CD14-positive monocyte (primary cell): ENCODE measurements at places on chromosomes 5 and 9. TPM values are rescaled to one million over a fixed set of nuclear protein-coding genes. Genes with fewer than 3 reads are reported as not detected.

DNA sequence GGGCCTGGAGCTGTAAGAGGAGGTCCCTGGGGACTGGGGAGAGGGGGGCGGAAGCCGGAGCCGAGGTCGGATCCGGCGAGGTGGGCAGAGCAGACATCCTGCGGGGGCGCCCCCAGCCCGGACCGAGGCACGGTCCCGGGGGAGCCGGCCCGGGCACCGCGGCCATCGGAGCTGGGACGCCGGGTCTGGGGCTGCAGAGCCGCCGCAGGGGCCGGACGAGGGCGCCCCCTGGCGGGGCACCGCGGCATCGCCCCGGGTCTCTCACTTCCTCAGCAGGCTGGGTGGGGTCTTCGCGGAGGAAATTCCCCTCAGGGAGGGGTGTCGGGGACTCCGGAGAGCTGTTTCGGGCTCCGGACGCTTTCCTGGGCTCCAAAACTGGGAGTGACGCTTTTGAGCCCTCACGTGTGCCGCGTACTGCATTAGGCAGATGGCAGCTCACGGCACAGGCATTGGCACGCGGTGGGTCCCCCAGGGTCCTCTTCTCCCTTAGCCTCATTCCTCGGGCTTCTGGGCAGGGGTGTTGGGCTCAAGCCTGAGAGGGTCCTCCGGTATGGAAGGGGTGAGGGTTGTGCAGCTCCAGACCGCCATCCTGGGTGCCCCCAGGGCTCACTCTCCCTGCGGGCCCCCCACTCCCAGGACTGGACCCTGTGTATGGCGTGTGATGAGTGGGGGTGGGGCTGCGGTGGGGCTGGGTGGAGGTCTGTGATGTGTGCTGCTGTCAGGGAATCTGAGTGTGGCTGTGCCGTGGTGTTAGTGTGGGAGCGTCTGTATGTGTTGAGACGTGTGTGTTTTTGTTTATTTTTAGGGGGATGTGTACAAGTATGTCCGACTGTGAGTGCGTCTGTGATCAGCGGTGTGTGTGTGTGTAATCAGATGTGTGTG is 29.6 kb downstream of the LHX2 start:
- H3K27ac ChIP-seq, result no peak overlapping the region
- peaks cover 20% of the 10 kb centered on the region for H3K4me1 ChIP-seq
- no peak overlapping the region for H3K4me3 ChIP-seq
- peaks cover 35% of the 10 kb centered on the region for H3K27me3 ChIP-seq
- DNase-seq, result peak; percentile 58

DNA sequence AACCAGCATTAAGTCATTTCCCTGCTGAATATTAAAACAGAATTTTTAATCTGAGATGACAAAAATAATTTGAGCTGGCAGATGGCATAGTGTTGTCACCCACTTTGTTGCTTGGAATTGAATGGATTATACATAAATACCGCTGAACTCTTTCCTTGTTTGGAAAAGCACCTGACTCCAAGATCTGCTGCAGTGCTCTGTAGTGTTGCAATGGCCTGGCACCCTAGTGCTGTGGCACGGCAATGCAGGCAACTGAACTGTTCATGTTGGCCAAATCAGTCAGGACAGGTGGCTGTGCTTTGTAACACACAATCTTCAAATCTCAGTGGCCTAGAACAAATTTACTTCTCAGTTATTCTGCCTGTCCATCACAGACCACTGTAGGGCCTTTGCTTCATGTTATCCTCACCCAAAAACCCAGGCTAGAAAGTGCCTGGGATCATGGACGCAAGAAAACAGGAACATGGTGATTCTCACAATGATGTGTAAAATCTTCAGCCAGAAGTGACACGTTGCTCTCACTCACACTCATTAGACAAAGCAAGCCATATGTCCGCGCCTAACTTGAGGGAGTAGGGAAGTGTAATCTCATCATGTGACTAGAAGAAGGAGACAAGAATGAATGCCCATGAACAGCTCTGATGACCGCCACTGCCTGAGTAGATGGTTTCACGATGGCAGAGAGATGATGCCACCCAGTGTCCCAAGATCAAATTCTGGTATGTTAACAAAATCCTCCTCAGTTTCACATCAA is 191.9 kb upstream of the PUM3 start:
- no peak overlapping the region for H3K4me3 ChIP-seq
- no peak for DNase-seq

Gene SREK1
- polyA plus RNA-seq, result 11.4 and 34.8 TPM in 2 replicates

GRCh38 chr5:110727025-110727314 is 499 bp upstream of the TMEM232 start:
- H3K4me3 ChIP-seq, result peak overlapping the region; percentile 42
- H3K4me1 ChIP-seq, result peaks cover 5% of the 10 kb centered on the region
- no peaks in the 10 kb centered on the region for H3K36me3 ChIP-seq
- H3K27ac ChIP-seq, result no peak overlapping the region
- no peaks in the 10 kb centered on the region for H3K27me3 ChIP-seq

Gene ADRA1B
- polyA plus RNA-seq, result not detected

GRCh38 chr5:111505096-111505495 is 7.2 kb downstream of the STARD4 start:
- no peaks in the 10 kb centered on the region for H3K27me3 ChIP-seq
- H3K4me3 ChIP-seq, result no peak overlapping the region
- H3K36me3 ChIP-seq, result peaks cover 12% of the 10 kb centered on the region
- H3K27ac ChIP-seq, result no peak overlapping the region
- no peaks in the 10 kb centered on the region for H3K4me1 ChIP-seq

Gene ZCCHC7
- 12.9 TPM for polyA plus RNA-seq

Gene OTULINL
- 107 TPM for polyA plus RNA-seq

DNA sequence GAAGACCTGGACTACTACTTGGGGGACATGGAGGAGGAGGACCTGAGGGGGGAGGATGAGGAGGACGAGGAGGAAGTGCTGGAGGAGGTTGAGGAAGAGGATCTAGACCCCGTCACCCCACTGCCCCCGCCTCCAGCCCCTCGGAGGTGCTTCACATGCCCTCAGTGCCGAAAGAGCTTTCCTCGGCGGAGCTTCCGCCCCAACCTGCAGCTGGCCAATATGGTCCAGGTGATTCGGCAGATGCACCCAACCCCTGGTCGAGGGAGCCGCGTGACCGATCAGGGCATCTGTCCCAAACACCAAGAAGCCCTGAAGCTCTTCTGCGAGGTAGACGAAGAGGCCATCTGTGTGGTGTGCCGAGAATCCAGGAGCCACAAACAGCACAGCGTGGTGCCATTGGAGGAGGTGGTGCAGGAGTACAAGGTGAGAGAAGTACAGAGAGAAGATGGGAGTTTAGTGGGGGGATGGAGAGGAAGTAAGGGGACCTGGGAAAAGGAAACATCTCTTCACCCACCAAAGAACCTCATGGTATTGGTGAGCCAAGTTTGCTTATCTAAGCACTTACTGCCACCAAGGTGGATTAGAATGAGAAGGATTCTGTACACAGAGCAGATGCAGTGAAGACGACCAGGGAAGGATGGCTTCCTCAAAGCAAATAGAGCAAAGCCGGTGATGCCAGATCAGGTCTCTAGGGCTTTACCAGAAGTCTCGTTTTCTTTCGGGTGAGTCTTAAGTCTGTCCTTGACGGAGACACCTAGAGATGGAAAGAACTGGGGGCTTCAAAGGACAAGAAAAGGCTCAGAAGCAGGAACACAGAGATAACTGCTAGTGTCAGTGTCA is 1.5 kb downstream of the TRIM41 start:
- peaks cover 39% of the 10 kb centered on the region for H3K4me1 ChIP-seq
- peak overlapping the region; percentile 92 for H3K27ac ChIP-seq

DNA sequence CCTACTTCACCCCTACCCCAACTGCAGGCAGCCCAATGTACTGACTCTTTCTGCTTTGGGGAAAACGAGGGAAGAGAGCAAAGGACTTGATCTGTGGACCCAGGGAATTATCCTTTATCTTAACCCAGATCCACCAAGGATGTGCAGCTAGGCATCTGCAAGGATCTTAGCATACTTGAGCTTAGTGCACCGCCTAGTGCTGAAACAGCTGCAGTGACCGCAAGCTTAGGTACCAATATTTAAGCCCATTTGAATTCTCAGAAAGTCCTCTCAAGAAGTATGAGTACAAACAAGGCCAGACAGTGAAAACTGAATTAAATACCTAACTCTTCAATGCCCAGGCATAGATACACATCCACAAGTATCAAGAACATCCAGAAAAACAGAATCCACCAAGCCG is 576.7 kb upstream of the ADAMTS16 start:
- H3K27me3 ChIP-seq, result no peaks in the 10 kb centered on the region
- H3K4me3 ChIP-seq, result no peak overlapping the region
- no peak for DNase-seq

Gene IL33
- polyA plus RNA-seq, result not detected in 2 replicates

Gene MAMDC2
- polyA plus RNA-seq, result not detected in 2 replicates

GRCh38 chr5:51691538-51692079 is 308.4 kb downstream of the ISL1 start:
- no peaks in the 10 kb centered on the region for H3K27me3 ChIP-seq
- no peaks in the 10 kb centered on the region for H3K4me1 ChIP-seq
- no peaks in the 10 kb centered on the region for H3K36me3 ChIP-seq
- no peak overlapping the region for H3K27ac ChIP-seq

DNA sequence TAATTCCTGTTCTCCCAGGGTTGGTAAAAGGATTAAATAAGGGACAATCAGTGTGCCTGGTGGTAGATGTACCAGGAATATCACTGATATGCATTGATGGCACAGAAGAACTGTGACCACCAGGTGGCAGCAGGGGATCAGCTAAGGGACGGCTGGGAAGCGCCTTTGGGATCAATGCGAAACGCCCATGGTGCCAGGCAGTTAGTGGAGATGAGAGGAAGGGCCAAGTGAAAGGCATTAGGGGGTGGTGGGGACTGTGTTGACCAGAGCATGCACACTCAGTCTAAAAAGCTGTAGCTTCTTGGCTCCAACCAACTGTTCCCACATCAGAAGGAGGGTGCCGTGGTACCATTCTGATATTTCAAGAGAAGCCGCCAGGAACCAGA is 55.6 kb downstream of the ARHGEF37 start:
- no peaks in the 10 kb centered on the region for H3K4me1 ChIP-seq
- H3K27ac ChIP-seq, result no peak overlapping the region
- no peaks in the 10 kb centered on the region for H3K36me3 ChIP-seq
- DNase-seq, result peak; percentile 10
- H3K4me3 ChIP-seq, result no peak overlapping the region

Gene TMEM215
- polyA plus RNA-seq, result not detected in 2 replicates
